HAP-1 (cell line): ENCODE measurements at places on chromosomes 12 and 14.
A peak's percentile ranks its signal among the peaks of the same experiment; 100 is the strongest.

DNA sequence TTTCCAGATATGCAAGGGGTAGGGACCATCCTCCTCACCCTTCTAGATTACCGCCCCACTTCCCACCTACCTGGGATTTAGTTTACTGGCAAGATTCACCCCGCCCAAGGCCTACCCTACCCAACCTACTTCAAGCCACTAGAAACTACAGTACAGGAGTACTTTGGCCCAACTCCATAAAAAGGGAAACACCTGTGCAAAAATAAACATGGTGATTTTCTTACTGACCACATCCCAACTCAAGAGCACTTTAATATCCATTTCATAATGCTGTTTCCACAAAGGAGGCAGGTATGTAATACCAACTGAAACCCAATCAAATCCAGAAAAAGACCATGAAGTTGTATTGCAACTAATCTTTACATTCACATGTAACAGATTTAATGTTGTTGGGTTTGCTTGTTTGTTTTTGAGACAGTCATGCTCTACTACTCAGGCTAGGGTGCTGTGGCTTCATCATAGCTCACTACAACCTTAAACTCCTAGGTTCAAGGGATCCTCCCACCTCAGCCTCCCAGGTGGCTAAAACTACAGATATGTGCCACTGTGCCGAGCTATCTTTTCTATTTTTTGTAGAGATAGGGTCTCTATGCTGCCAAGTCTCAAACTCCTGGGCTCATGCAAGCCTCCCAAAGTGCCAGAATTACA lies 41.7 kb upstream of the RAP1B start:
- DNase-seq: no peak

- no peak for DNase-seq
These were observed 20.4 kb downstream of the LTBR start for GRCh38 chr12:6404390-6404789.

DNA sequence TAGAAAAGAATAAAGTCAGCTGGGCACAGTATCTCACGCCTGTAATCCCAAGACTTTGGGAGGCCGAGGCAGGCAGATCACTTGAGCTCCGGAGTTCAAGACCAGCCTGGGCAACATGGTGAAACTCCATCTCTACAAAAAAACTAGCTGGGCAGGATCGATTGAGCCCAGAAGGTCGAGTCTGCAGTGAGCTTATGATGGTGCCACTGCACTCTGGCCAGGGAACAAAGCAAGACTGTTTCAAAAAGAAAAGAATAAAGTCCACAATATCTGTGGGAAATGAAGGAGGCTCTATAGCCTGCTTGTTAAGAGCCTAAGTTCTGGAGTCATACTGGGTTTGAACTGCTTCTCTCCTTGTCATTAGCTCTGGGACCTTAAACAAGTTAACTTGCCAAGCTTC lies 7.9 kb downstream of the MAPK1IP1L start:
- no peak for DNase-seq

DNA sequence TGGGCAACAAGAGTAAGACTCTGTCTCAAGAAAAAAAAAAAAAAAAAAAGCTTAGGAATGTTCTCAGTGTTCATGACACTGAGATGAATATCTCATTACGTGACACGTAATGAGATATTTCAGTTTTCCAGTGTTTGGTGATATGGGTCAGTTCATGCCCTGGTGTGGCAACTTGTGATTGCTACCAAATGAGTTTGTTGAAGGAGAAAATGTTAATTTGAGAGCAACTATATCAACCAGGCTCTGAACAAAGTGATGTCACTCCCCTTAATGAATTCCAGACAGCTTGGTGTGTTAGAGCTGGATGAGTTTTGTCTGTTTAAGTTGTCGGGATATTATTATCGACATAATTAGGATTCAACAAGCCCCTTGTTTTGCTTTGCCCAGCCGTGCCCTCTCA lies 211.7 kb downstream of the DPF3 start:
- DNase-seq: no peak

DNA sequence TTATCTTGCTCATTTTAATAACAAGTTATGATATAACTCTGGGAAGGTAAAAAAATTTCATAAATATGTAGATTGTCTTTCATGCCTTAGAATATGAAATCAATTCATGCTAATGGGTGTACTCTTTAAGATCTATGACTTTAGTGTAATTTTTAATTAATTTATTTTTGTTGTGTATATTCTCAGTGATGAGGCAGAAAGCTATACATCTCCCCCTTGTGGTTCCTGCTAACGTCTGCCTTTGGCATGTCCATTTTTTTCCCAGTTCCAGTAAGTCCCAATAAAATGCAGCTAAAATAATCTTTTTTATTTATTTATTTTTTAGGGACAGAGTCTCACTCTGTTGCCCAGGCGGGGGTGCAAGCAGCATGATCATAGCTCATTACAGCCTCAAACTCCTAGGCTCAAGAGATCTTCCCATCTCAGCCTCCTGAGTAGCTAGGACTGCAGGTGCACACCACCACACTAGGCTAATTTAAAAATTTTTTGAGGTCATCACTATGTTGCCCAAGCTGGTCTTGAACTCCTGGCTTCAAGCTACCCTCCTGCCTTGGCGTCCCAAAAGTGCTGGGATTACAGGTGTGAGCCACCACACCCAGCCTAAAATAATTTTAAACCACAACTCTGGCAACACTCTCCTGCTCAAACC lies 3.3 kb upstream of the CHURC1 start:
- peak; percentile 32 for DNase-seq

- no peak for DNase-seq
These were observed 451.1 kb upstream of the SOX5 start for GRCh38 chr12:24400533-24400932.

GRCh38 chr14:51283402-51284085 lies 43.5 kb downstream of the TMX1 start:
- DNase-seq: no peak

DNA sequence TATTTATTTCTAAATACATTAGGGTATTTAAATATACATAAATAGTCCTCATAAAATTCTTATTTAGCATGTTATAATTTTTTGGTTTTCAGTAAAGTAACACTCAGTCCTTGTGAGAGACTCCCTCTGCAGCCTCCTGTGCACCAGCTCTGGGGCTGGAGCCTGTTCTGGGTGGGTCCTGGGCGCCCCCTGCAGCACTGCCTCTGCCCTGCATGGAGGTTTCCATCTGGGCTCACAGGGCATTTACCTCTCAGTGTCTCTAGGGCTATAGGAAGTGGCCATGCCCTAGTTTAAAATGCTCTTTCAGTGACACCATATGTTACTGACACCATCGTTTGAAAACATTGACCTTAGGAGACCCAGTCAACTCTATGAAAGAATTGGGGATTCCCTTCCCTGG lies 1155.2 kb downstream of the TMEM121 start:
- DNase-seq: no peak
